ENCODE measurements at places on chromosomes 13 and 19.

- peak; percentile 60 for DNase-seq
Measured at GRCh38 chr19:56367829-56368711, 25.3 kb downstream of the ZNF582 start.

DNA sequence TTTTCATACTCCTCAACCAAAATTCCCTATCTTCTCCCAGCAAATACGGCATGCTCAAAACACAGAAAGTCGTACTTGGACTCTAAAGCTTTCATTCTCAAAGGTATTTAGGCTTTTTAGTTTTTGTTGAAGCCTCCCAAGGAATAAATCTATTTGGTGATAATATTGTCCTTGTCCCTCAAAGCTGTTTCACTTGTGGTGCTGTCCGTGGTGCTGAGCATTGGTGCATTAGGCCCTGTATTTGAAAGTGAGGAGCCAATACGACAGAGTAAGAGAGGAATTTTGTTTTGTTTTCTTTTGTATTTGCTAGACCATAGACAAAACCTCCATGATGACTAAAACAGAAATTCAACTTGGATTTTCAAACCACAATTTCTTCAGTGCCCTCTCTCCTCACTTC is 3.2 kb upstream of the LGALS13 start:
- DNase-seq: no peak

- DNase-seq: no peak
Measured at GRCh38 chr13:49220036-49220855, at the start of gene MLNR. Gene MLNR, plus strand, starts transcription at chr13:49220338. Its CDS starts 0 bp downstream, at chr13:49220338.

DNA sequence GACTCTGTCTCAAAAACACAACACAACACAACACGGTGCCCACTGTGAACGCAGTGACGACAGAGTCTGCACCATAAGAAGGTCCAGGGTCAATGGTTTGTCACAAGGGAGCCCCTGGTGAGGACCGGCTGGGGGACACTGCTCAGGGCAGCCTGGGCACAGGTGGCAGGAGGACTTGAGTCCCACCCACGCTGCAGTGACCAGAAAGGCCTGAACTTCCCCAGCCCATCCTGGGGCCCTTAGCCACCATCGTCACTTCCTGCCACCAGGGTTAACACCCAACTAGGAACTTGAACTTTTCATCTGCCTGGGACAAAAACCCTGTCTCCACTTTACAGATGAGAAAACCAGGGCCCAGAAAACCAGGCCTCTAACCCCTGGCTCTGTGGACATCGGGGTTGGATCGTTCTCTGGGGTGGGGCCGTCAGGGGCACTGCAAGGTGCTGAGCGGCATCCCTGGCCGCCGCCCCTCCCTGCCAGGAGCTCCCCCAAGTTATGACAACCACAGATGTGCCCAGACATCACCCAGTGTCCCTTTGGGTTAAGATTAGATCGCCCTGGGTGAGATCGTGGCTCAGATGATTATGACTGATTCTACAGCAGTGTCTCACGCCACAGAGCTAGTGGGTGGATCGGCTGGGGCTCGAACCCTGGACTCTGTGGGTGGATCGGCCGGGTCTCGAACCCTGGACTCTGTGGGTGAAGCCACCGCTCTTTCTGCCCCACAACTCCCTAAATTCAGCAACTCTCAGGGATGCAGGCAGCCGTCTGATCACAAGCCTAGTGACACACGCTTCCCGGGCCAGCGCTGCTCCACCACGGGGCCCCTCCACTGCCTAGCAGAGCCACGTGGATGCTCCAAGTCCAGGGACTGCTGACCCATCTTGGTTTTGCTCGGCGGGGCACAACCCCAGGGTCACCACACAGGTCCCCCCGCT is 14.0 kb downstream of the MOB3A start:
- DNase-seq: no peak

DNA sequence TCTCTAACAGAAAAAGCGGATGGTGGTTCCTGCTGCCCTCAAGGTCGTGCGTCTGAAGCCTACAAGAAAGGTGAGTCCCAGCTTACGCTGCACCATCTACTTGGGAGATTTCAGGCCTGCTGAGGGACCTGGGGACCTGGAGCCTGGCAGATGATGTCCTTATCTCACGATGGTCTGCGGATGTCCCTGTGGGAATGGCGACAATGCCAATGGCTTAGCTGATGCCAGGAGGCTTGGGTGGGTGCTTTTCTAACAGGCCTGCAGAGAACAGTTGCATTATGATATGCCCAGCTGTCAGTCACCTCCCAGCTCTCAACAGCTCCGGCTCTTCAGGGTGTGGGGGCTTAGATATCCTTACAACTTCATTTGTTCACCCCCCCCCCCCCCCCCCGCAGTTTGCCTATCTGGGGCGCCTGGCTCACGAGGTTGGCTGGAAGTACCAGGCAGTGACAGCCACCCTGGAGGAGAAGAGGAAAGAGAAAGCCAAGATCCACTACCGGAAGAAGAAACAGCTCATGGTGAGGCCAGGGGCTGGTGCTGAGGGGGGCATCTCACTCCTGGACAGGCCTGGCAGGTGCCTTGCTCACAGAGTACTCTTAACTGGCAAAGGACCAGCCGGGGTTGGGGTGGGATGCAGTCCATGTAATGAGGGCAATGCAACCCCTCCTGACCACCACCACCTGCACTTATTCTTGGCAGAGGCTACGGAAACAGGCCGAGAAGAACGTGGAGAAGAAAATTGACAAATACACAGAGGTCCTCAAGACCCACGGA is 3.8 kb downstream of the RPL13A start:
- no peak for DNase-seq

DNA sequence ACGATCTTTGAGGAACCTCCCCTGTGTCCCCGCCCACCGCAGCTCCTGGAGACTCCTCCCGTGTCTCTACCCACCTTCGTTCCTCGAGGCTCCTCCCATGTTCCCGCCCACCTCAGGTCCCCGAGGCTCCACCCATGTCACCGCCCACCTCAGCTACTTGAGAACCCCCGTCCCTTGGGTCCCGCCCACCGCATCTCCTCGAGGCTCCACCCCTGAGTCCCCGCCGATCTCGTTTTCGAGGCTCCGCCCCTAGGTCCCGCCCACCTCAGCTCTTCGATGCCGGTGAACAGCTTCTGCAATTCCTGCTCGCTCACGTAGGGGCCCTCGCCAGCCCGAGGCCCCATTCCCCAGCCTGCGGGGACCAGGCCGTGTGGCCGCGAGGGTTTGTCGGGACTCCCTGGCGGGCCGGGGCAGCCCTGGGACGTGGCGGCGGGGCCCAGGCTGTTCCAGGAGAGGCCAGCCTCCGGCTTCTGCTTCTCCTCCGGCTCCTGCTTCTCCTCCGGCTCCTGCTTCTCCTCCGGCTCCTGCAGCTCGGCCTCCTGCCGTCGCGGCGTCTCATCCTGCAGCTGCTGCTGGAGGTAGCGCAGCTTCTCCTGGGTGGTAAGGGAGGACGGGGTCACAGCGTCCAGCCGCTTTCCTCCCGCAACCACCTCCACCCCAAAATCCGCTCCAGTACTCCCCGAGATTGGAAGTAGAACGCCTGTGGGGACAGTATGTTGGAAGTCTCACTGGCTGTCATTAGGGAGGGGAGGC is 16.7 kb downstream of the TSKS start:
- peak; percentile 8 for DNase-seq

- DNase-seq: no peak
Measured at GRCh38 chr13:110231348-110232047, 75.5 kb downstream of the COL4A1 start.

DNA sequence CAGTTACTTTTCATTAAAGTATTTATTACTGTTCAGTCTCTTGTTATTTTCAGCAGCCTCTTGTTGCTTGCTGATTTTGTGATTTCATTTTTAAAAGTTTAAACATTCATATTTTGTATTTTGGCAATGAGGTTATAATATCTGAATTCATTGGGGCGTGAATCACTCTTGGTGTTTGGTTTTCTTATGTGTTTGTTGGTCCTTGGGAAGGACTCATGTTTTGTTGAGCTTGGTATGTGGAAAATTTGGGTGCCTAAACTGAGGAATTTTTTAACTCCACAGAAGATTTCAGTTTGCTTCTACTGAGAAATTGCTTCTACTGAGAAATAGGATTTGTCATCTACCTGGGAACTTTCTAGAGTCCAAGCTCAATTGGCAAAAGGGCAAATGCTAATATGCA is 38.2 kb downstream of the PDS5B start:
- no peak for DNase-seq

DNA sequence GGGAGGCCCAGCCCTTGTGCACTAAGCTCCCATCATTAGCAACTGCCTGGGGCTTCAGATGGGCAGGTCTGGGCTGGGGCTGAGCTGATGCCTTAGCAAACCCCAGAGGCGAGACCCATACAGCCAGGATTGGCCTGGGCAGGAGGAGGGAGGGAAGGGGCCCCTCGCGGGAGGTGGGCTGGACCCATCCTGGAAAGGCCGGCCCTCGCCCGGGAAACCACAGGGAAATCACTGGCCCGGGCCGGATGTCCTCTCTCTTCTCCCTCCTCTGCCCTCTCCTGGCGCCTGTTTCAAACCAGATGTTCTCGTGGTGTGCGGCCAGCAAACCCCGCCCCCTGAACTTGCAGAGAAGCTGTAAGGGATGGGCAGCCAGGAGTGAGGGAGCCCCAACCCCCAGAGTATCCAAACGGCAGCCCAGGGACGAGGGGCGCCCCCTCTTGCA is 43.1 kb downstream of the TMEM255B start:
- no peak for DNase-seq

DNA sequence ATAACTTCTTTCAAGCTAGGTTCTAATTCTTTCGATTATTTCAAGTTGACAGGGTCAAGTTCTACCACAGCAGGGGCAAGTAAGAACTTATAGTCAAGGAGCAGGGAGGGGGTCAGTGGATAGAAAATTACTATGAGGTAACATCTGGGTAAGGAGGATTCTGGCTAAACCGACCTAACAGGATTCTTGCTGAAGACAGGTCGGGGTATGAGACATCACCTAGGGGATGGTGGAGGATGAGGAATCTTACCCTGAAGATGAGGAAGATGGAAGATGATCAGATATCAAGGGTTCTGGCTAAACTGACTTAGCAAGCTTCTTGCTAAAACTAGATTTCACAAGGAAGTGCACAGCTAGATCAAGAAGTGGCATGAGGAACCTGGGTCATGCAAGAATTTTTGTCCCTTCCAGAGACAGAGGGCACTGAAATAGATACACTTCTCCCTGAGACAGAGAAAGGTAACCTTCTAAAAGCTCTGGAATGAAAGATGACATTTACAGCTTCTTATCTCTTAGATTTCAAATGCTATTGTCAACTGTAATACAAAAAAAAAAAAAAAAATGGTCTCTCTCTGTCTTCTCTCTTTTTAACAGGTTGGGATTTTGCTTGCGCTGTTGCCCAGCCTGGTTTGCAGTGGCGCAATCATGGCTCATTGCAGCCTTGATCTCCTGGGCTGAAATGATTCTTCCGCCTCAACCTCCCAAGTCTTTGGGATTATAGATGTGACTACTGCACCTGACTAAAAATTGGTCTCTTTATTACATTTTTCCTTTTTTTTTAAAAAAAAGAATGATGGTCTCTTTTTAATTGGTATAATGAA is 9.6 kb upstream of the METTL21C start:
- no peak for DNase-seq

DNA sequence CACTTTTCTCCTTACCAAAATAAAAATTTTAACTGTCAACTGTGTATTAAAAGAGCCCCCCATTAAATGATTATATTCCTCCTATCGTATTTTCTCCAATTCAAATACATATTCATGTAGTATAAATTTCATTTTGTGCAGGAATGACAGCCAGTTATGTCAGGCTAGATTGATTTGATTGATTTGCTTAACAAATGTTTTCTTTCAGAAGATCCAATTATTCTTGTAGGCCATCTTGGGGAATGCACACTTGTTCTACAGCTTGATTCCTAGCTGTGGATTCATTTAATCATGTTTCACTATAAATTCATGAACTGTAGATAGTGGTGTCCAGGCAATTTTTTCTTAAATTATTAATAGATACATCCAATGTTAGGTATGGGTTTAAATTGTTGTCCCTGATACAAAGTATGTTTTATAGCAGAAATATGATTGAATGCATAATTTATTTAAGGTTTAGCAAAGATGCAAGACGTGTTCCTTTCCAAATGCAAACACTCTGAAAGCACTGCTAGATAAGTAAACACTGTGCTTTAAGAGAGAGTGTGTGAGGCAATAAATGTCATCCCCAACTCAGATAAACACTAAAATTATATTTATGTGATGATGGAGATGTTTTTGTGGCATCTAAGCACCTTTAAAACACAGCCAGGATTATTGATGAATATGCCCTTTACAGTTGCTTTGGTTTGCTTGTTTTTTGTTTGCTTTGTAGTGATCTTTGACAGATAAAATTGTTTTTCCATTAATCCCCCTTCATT is 531.1 kb downstream of the DCT start:
- DNase-seq: no peak

- DNase-seq: no peak
Measured at GRCh38 chr13:106774621-106775020, 206.7 kb upstream of the ARGLU1 start.

GRCh38 chr13:94859278-94859691 is 146.9 kb upstream of the SOX21 start:
- no peak for DNase-seq

DNA sequence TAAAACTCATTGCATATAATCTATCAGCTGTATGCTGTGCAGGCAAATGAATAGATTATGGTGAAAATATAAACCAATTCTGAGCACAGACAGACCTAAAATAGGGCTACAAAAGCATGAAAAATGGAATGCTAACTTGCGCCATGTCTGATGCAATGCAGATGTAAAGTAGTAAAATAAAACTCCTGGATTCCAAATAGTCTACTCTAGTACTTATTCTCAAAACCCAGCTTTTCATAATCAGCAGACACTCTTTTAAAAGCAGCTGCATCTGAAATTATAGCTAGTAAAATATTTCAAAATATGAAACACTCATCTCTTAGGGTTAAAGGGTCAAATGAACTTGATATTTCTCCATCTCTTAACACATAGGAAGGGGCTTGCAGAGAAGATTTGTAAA is 4.7 kb upstream of the POMP start:
- DNase-seq: no peak

DNA sequence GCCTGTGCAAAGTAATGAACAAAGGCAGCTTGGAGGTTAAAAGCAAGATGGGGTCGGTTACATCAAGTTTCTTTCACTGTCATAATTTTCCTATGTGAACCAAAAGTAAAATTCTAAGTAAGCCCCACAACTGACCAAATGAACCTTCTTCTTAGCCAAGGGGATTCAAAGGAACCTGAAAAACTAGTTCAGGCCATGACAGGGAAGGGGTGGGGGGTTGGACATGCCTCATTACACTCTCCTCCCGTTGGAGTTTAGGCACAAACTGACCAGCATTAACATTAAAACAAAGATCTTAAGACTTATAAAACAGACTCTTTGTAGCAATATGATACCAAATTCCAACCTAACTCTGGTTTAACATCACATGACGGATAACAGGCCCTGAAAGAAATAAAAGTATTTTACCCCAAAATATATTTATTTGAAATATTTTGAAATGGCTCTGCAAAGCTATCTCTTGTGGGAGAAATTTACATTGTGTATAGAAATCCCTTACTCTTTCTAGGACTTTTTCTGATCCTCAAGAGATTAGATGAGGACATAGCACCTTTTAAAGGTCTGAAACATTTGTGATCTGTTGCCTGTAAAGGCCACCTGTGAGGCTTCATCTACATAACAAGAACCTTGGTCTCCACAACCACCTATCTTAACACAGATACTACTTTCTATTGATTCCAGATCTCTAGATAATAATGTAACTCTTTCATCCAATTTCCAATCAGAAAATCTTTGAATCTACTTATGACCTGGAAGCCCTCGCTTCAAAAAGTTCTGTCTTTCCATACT is 1829.0 kb upstream of the MIR17HG start:
- no peak for DNase-seq
